ENCODE measurements at places on chromosomes 7 and 10.

- DNase-seq: no peak
Observed at GRCh38 chr10:119209736-119210355, 2.5 kb downstream of the GRK5 start.

GRCh38 chr10:128087884-128088709 lies 38.1 kb downstream of the MKI67 start:
- no peak for DNase-seq

- peak; percentile 21 for DNase-seq
Observed at GRCh38 chr7:158531661-158532060, 56.0 kb downstream of the PTPRN2 start.

- no peak for DNase-seq
Observed at GRCh38 chr7:36278620-36279172, 111.0 kb upstream of the ANLN start.

- DNase-seq: no peak
Observed at GRCh38 chr7:69776611-69777010, 178.3 kb downstream of the AUTS2 start.

DNA sequence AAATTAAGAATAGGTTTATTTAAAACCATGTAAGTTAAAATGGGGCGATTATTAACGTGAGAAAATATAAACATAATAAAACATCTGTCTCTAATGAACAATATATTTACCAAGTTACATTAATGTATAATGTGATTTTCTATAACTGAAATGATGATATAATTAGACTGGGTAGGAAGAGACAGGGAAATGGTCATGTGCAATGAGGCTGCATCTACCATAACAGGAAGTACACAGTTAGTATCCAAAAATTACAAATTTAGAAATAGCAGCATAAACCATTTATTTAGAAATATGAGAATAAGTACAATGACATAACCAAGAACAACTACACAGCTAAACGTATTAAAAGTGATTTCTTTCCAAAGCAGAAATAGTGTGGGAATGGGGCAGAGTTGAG lies 25.8 kb upstream of the BET1 start:
- DNase-seq: no peak

- no peak for DNase-seq
Observed at GRCh38 chr7:34133356-34133982, 228.1 kb downstream of the BMPER start.

- peak; percentile 23 for DNase-seq
Observed at GRCh38 chr7:140230516-140230860, 53.7 kb upstream of the KDM7A start.

DNA sequence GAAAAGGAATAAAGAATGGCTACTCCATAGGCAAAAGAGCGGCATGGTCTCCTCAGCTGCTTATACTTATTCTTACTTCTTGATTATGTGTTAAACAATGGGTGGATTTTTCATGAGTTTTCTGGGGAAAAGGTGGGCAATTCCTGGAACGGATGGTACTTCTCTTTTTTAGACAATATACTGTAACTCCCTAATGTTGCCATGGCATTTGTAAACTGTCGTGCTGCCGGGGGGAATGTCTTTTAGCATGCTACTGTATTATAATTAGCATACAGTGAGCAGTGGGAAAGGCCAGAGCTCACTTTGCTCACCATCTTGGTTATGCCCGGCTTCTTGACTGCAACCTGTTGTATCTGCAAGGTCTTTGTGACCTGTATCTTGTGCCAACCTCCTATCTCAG lies 372.1 kb upstream of the AKR1E2 start:
- DNase-seq: no peak
